Stimulated activated CD8-positive, alpha-beta memory T cell treated with anti-CD3 and anti-CD28 coated beads, Interleukin-7, amount 100 ng/mL, for 1 hour (primary cell): ENCODE measurements at places on chromosomes 12 and 14.

DNA sequence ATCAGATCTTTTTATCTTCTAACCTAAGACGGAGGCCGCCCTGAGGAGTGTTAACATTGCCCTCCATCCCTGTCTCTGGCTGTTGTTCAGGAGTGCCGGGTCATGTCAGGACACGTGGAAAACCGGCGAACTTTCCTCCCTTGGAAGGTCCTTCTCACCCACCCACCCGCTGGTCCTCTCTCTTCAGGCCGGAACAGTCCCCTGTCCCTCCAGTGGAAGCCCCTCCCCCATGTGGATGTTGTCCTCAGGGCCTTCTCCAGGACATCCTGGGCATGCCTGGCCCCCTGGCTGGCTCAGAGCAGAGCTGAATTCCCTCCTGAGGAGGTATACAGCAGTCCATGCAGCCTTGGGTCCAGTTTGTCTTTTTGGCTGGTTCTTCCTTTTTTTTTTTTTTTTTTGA is 20.3 kb upstream of the ITPK1 start:
- DNase-seq = no peak

DNA sequence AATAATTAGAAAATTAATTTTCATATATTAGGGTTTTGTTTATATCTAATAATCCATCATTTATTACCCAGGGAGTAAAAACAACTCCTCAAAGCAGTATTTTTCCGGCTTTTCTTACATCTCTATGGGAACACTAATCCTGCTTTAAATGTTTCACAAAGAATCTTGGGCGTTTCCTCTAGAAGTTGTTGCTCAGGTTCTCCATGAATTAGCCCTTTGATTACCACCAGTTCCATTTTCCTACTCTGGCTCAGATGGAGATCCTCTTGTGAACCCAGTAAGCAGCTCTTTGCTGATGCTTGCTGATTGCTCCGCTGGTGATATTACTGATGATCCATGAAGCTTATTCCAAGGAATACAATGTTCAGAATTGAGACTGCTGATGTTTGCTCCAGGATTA is 78.5 kb upstream of the PKP2 start:
- DNase-seq = no peak

- DNase-seq = no peak
Observed at GRCh38 chr12:52058631-52059361, 7.6 kb downstream of the NR4A1 start.

- no peak for DNase-seq
Observed at GRCh38 chr12:4643747-4644146, 5.1 kb downstream of the AKAP3 start.

- no peak for DNase-seq
Observed at GRCh38 chr14:38016497-38016896, 191.2 kb upstream of the SSTR1 start.

DNA sequence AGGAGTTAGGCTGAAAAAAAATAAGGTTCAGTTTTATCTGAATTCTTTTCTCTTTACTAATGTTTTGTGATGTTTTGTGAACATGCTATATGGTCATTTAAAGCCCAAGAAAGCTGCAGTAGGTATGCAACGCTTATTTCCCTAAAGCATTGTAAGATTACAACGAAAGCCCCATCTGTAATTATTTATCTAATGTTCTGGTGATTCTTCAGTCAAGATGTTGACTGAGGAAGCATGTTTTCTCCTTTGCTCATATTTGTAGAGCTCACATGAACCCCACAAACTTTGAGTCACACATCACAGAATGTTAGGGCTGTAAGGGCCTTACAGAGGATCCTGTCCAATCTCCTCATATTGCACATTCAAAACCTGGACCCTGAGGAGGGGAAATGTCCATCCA is 3.2 kb upstream of the TUBA1C start:
- DNase-seq = no peak
